ENCODE measurements at places on chromosomes 1 and 21.

DNA sequence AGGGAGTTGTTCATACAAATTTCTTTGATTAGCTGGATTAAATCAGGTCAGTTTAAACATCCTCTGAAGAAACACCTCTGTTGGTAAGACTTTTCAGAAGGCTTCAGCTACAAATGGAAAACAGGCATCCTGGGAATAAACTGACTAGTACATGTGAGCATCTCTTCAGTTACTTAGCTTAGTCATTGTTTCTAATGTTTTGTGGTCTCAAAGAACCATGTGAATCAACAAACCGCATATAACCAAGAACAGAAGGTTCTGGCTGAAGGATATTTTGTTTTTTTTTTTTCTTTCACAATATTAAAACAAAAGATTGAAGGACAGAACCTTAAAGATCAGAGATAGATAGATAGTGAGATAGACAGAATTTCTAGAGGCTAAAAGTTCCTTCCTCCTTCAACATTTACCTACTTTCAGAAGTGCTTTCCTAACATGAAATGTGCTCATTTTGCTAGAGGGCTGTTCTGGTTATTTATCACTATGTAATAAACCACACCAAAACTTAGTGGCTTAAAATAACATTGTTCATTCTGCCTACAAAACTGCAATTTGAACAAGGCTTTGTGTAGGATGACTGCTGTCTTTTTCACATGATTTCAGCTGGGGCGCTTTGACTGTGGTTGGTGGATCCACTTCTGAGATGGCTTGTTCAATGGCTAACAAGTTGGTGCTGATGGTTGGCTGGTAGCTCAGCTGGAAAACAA is 119.8 kb upstream of the PTGFR start:
- DNase-seq, result no peak

DNA sequence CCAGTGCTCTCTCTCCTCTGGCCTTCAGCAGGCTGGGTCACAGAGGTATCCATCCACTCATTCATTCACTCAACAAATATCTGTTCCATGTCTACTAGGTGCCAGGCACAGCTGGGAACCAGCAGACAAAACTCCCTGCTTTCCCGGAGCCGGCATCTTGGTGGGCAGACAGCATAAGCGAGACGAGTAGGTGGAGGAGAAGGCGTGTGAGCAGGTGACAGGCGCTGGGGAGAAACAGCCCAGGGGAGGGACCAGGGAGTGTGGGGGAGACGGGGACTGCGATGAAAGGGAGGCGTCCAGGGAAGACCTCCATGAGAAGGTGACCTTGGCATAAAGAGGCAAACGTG is 11.0 kb upstream of the KCNAB2 start:
- DNase-seq, result no peak

GRCh38 chr1:226132728-226133503 is 53.6 kb downstream of the ACBD3 start:
- DNase-seq, result no peak

DNA sequence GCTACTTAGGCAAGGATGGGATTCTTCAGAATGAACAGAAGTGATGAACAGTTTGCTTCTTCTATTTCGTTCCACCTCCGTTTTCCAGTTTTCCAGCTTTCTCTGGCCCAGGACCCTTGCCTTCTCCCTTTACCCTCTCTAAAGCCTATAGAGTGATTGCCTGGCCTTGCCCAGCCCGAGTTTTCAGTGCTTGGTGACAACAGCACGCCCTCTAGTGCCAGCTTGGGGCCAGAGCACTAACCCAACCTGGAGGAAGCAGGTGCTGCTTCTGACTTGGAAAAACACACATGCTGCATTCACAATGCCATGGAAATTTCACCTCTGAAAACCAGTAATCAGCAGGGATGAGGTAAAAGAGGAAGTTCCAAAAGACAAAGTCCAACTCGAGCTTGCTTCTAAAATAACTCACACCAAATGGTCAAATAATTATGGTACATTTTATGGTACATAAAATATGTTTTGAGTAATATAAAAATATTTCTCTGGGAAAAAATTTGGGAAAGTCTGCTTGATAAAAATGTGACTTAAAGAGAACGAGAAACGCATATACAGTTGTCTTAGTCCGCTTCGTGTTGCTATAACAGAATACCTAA is 26.1 kb downstream of the UBE2T start:
- DNase-seq, result peak; percentile 95

DNA sequence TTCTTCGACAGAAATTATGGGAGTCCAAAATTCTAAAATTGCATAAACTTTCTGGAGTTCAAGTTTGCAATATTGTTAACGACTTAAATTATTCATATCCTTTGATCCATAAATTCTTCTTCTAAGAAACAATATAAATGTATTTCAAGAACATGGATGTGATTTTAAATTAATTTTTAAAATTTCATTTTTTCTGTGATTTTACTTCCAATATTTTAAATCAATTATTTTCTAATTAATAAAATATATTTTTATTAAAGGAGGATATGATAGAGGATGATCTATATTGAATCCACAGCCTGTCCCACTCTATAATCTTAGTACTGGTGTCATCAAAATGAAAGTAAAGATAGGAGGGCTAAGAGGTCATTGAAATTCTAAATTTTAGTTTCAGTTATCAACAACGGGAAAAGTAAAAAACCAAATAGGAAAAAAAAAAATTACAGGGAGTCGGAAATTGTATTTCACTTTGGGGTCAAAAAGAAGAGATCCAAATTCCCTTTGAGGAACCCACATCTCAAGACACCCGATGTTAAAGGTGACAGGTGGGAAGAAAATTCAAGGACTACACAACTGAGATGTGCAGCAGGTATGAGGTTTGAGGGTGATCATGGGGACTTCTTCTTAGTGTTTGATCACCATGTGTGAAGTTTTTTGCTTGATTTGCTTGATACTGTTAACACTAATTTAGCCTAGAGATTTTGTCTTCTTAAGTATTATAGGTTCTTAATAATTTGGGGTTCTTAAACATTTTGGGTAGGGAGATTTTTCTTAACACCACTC is 154.8 kb upstream of the RGS18 start:
- no peak for DNase-seq

- DNase-seq, result no peak
Measured at GRCh38 chr1:118983558-118984041, 4.5 kb downstream of the TBX15 start.

DNA sequence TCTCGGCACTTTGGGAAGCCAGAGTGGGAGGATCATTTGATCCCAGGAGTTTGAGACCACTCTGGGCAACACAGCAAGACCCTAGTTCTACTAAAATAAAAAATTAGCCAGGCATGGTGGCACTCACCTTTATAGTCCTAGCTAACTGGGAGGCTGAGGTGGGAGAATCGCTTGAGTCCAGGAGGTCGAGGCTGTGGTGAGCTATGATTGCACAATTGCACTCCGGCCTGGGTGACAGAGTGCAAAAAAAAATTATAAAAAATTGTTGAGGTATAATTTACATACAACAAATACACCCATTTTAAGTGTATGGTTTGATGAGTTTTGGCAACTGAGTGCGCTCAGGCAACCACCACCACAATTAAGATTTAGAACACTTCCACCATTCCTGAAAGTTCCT is 108.5 kb upstream of the GADD45A start:
- DNase-seq, result no peak

GRCh38 chr1:203219934-203220333 is 9.5 kb downstream of the CHIT1 start:
- no peak for DNase-seq

DNA sequence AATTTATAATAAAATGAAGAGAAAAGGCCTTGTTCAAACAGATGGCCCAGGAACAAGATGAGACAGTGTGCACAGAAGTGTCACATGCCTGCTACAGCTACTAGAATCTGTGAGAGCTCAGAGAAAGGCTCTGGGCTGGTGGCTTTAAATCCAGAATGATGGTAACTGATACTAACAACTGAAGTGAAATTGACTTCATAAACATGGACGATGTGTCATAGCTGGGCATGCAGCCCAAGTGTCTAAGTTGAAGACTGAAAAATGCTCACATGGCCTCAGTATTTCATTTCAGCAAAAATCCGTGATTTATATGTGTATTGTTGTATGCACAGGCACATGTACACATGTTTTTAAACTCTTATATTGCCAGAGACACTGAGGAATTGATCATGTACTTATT is 208.3 kb upstream of the RUNX1 start:
- DNase-seq, result no peak

GRCh38 chr1:215022741-215023141 is 59.8 kb upstream of the KCNK2 start:
- DNase-seq, result no peak

GRCh38 chr1:60797351-60797750 is 285.0 kb upstream of the NFIA start:
- no peak for DNase-seq

DNA sequence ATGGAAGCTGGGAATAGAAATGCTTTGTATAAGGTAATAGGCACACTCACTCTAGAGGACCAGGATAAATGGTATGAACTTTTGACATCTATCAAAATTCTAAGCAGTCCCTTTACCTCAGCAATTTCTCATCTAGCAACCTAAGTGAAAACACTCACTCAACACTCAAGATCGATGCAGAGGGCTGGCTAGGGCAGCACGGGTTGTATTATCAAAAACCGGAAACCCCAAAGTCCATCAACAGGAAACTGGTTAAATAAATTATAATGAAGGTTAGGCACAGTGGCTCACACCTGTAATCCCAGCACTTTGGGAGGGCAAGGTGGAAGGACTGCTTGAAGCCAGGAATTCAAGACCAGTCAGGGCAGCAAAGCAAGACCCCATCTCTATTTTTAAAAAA is 9.4 kb downstream of the USP48 start:
- no peak for DNase-seq
